ENCODE measurements at places on chromosomes 12 and 14.

- DNase-seq: no peak
These were observed 323.7 kb downstream of the TMEM121 start for GRCh38 chr14:105849933-105850626.

GRCh38 chr14:92009604-92010003 is 30.3 kb downstream of the TRIP11 start:
- DNase-seq: no peak

- no peak for DNase-seq
These were observed 7.4 kb upstream of the AMIGO2 start for GRCh38 chr12:47087088-47087688.

GRCh38 chr14:103528146-103528586 is 830 bp upstream of the TRMT61A start:
- no peak for DNase-seq

GRCh38 chr12:52754135-52754534 is 23.0 kb downstream of the KRT76 start:
- DNase-seq: no peak

- no peak for DNase-seq
These were observed 15.7 kb downstream of the DDX55 start for GRCh38 chr12:123617580-123617979.

- no peak for DNase-seq
These were observed 262.3 kb downstream of the GLT1D1 start for GRCh38 chr12:129115558-129115957.

- DNase-seq: no peak
These were observed 62.7 kb upstream of the KCNH3 start for GRCh38 chr12:49476091-49476490.
